Heart left ventricle (tissue), 16 donors: ENCODE measurements at places on chromosomes 4 and X. TPM values are rescaled to one million over a fixed set of nuclear protein-coding genes. Genes with fewer than 3 reads are reported as not detected.
A peak's percentile ranks its signal among the peaks of the same experiment; 100 is the strongest.

GRCh38 chr4:184727430-184727829, 6.5 kb downstream of the CENPU start:
- no peaks in the 10 kb centered on the region for H3K27me3 ChIP-seq
- no peak for DNase-seq
- no peak overlapping the region for H3K4me3 ChIP-seq
- no peaks in the 10 kb centered on the region for H3K36me3 ChIP-seq
- H3K4me1 ChIP-seq: no peaks in the 10 kb centered on the region

- no peak overlapping the region for H3K27ac ChIP-seq
- H3K36me3 ChIP-seq: no peaks in the 10 kb centered on the region
- no peak overlapping the region for H3K4me3 ChIP-seq
These were observed 126.9 kb upstream of the NRK start for GRCh38 chrX:105695451-105695850.

DNA sequence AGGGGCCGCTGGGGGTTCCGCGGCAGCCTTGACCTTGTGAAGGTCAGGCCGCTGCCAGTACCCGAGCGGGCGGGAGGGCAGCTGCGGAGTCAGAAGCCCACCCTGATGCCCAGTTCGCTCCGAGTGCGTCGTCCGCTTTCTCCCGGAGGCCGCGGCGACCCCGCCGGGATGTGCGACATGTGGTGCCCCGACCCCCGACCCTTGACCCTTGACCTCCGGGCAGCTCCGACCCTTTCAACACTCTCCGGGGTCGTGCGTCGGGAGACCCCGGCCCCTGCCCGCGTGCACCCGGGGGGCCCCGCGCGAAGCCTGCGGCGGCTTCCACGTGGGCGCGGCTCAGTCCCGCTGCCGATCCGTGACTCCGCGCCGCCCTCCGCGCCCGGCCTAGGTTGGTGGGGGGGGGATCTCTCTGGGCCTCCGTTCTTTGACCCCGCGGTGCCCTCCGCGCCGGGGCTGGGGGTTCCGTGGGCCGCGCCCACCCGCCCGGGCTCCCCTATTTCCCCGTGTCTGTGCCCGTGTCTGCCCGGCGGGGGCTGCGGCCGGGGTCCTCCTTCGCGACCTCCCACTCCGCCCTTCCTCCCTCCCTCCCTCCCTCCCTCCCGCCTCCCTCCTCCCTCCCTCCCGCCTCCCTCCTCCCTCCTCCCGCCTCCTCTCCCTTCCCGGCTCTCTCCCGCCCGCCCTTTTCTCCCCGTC, 609 bp upstream of the SLC25A6 start:
- peak overlapping the region; percentile 99 for H3K27ac ChIP-seq
- DNase-seq: peak; percentile 85
- H3K36me3 ChIP-seq: peaks cover 19% of the 10 kb centered on the region
- H3K4me1 ChIP-seq: peaks cover 52% of the 10 kb centered on the region
- H3K4me3 ChIP-seq: peak overlapping the region; percentile 91
- H3K27me3 ChIP-seq: no peaks in the 10 kb centered on the region

DNA sequence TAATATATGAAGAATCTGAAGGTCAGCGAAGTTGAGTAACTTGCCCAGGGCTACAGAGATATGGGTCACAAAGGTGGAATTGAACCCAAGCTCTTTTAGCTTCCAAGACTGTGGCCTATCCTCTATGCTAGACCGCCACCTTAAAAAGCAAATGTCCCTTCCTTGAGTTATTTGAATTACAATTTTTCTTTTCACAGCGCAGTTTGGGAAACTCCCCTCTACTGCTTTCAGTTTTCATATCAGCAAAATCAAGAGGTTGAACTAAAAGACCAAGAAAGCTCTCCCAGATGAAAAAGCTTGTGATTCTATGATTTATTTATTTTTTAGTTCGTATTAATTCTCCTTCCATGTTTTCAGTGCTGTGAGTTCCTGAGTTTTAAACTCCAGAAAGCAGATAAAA, 174.5 kb upstream of the C1QTNF7 start:
- no peaks in the 10 kb centered on the region for H3K36me3 ChIP-seq
- H3K4me3 ChIP-seq: no peak overlapping the region
- H3K4me1 ChIP-seq: no peaks in the 10 kb centered on the region

The TCEAL7 gene
- 5.8 TPM for total RNA-seq

DNA sequence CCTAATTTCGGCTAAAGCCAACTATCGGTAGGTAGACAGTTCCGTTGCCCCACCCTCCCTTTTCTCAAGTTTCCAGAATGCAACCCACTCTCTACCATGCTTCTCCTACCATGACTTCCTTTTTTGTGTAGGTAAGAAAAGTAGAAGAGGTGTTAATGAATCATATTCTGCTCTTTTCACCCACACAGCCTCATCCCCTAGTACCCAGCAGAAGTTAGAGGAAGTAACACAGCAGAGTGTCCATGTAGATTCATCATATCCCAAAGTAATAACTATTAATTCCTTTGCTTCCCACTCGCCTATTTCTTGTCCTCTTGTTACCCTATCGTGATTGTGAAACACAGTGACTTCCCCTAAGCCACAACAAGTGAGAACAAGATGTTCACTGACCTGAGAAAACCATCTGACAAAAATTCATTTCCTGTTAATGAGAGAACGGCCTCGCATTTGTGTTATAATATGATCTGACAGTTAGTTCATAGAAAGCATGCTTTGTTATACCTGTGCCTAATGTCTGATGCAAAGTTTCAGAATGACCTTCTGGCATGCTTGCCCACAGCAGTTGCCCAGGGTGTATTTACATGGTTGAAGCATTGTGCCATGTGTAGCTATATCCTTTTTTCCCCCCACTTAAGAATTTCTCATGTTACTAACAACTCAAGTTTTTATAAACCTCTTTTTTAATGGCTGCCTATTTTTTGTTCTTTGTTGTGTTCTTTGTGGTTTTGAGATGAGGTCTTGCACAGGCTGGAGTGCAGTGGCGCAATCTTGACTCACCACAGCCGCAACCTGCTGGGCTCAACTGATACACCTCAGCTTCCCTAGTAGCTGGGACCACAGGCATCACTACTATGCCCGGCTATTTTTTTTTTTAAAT, 185.6 kb downstream of the RAP1GDS1 start:
- peaks cover 6% of the 10 kb centered on the region for H3K36me3 ChIP-seq
- no peak overlapping the region for H3K4me3 ChIP-seq
- H3K4me1 ChIP-seq: no peaks in the 10 kb centered on the region
- H3K27ac ChIP-seq: no peak overlapping the region
- DNase-seq: no peak

DNA sequence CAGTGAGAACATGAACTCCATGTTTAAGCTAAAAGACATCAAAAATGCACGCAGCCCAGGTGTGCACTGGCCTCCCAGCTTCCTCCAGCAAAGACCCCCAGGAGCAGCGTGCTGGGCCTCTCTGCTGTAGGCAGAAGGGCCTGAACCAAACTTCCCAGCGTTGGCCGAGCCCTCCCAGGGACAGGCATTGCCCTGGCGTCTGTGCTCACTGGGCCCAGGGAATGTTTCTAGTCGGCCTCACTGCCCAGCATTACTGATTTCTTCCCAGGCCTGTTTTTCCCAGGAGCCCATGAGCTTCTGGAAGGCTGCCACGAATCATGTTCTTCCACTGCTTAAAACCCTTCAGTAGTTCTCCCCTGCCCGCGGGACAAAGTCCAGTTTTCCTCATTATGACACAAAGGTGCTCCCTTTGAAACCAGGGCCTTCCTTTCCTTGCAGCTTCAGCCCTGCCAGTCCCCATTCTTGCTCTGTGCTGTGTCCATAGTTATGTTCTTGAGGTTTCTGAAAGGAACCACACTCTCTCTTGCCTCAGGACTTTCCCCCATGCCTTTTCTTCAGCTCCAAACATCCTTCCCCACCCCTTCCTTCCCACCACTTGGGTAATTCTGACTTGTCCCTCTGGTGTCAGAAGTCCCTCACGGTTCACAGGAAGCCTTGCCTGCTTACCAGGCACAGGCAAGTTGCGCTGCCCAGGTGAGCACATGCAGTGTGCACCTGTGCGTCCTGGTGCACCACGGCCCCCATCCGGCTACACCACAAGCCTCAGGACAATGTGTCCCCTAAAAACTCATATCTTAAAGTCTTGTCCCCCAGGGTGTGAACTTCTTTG, 93.4 kb upstream of the ENPP6 start:
- H3K36me3 ChIP-seq: no peaks in the 10 kb centered on the region
- no peak overlapping the region for H3K27ac ChIP-seq
- H3K4me1 ChIP-seq: peaks cover 9% of the 10 kb centered on the region
- peak; percentile 37 for DNase-seq
- H3K4me3 ChIP-seq: no peak overlapping the region

The NAP1L5 gene
- total RNA-seq: 7.9 TPM

The MTTP gene
- 3.1 TPM for total RNA-seq

- H3K36me3 ChIP-seq: no peaks in the 10 kb centered on the region
- no peak overlapping the region for H3K4me3 ChIP-seq
- peaks cover 7% of the 10 kb centered on the region for H3K27me3 ChIP-seq
- H3K27ac ChIP-seq: no peak overlapping the region
These were observed 39.8 kb downstream of the JAKMIP1 start for GRCh38 chr4:6160536-6160935.

The MAGEA4 gene
- not detected for total RNA-seq

- no peaks in the 10 kb centered on the region for H3K36me3 ChIP-seq
- no peak overlapping the region for H3K4me3 ChIP-seq
- no peak for DNase-seq
- H3K27me3 ChIP-seq: no peaks in the 10 kb centered on the region
These were observed 41.1 kb upstream of the IBSP start for GRCh38 chr4:87758270-87758669.

DNA sequence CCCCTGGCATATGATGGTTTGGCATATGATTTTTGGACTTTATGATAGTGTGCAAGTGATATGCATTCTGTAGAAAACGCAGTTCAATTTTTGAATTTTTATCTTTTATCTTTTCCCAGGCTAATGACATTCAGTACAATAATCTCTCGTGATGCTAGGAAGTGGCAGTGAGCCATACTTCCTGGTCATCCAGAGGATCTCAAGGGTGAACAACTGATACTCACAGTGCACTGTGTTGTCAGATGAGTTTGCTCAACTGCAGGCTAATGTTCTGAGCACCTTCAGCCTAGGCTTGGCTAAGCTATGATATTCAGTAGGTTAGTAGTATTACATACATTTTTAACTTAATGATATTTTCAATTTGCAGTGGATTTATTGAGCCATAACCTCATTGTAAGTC, 405.3 kb downstream of the PCDH7 start:
- H3K36me3 ChIP-seq: no peaks in the 10 kb centered on the region
- no peak overlapping the region for H3K27ac ChIP-seq
- no peaks in the 10 kb centered on the region for H3K27me3 ChIP-seq
- no peak for DNase-seq
- H3K4me1 ChIP-seq: peaks cover 7% of the 10 kb centered on the region

DNA sequence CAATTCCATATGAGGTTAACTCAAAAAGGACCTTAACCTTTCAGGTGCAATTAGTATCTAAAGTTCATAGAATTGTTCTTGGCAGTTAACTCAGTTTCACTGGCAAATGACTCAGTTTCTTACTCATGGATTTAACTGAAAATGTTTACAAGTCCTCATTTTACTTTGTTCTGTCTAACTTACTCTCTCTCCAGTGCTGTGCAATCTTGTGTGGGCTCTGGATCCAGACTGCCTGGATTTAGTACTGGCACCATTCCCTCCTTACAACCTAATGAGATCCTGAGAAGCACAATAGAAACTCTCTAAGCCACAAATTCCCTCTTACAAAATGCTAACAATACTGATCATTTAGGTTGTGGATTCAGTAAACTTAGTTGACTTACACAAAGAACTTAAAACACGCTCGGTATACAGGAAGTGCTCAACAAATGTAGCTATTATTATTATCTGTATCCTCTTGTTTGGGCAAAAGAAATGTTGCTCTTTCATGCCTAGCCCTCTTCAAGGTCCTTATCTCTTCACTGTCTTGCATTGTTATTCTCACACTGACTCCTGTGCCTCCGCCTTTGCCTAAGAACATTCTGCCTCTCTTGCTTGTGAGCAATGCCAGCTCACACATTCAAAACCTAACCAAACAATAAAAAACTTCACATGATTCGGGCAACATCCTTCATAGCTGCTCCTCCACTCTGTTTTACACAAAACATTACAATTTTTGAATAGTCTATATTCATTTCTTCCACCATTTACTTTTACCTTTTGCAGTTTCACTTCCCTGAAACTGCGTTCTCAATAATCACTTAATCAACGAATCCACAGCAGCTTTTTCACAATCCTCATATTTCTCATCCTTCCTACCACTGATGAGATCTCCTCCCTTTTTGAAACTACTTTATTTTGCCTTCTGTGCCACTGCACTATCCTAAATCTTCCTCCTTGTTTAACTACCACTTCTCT, 91.8 kb downstream of the PDE5A start:
- no peak overlapping the region for H3K4me3 ChIP-seq
- no peaks in the 10 kb centered on the region for H3K27me3 ChIP-seq
- H3K36me3 ChIP-seq: no peaks in the 10 kb centered on the region
- DNase-seq: no peak
- no peaks in the 10 kb centered on the region for H3K4me1 ChIP-seq
- no peak overlapping the region for H3K27ac ChIP-seq

GRCh38 chr4:181650033-181650825, 593.0 kb upstream of the TENM3 start:
- no peak overlapping the region for H3K27ac ChIP-seq
- no peaks in the 10 kb centered on the region for H3K27me3 ChIP-seq
- DNase-seq: no peak
- H3K36me3 ChIP-seq: no peaks in the 10 kb centered on the region
- H3K4me1 ChIP-seq: no peaks in the 10 kb centered on the region
- no peak overlapping the region for H3K4me3 ChIP-seq

DNA sequence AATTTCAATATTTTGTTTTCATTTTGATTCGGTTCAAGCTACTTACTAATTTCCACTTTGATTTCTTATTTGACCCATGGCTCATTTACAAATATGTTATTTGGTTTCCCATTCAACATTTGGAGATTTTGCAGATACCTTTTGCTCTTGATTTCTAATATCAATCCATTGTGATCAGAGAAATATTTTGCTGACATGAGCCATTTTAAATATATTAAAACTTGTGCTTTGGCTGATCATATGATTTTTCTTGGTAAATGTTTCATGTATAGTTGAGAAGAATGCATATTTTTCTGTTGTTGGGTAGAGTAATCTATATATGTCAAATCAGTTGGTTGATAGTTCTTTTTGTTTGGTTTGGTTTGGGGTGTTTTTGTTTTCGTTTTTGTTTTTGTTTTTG, 95.0 kb downstream of the GASK1B start:
- no peaks in the 10 kb centered on the region for H3K4me1 ChIP-seq
- H3K27ac ChIP-seq: no peak overlapping the region
- no peak overlapping the region for H3K4me3 ChIP-seq
- H3K27me3 ChIP-seq: no peaks in the 10 kb centered on the region
